ENCODE measurements at places on chromosomes 2 and 18.
A peak's percentile ranks its signal among the peaks of the same experiment; 100 is the strongest.

- no peak for DNase-seq
These were observed 165.3 kb upstream of the TWIST2 start for GRCh38 chr2:238682536-238682935.

GRCh38 chr2:26456440-26457250, 21.3 kb downstream of the OTOF start:
- DNase-seq = no peak

GRCh38 chr2:46564350-46564749, 85.0 kb downstream of the TMEM247 start:
- no peak for DNase-seq

DNA sequence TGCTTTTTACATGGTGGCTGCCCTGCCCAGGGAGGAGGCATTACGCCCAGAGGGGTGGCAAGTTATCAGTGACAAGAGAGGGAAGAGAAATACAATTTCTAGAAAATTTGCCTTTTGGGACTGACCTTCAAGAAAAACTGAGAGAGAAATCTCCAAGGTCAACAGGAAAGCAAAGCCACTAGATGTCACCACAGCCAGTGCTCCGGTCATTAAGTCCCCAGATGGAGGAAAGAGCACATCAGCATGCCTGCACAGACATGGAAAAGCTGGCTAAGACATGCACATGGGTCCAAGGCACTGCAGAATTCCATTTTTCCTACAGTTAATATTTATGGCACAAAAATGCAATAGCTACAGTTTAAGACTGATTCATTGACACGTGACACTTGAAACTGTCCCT, 21.0 kb downstream of the FHL2 start:
- no peak for DNase-seq

GRCh38 chr18:27447930-27448329, 262.8 kb upstream of the CHST9 start:
- DNase-seq = no peak

- no peak for DNase-seq
These were observed 373.8 kb downstream of the ZEB2 start for GRCh38 chr2:144146076-144146475.

- DNase-seq = no peak
These were observed 8.0 kb upstream of the SESTD1 start for GRCh38 chr2:179272406-179273192.

GRCh38 chr2:189492451-189492850, 51.2 kb downstream of the WDR75 start:
- no peak for DNase-seq

- DNase-seq = no peak
These were observed 100.8 kb downstream of the COLEC12 start for GRCh38 chr18:399631-400135.

- DNase-seq = no peak
These were observed 541.2 kb upstream of the POU3F3 start for GRCh38 chr2:104312684-104313083.

DNA sequence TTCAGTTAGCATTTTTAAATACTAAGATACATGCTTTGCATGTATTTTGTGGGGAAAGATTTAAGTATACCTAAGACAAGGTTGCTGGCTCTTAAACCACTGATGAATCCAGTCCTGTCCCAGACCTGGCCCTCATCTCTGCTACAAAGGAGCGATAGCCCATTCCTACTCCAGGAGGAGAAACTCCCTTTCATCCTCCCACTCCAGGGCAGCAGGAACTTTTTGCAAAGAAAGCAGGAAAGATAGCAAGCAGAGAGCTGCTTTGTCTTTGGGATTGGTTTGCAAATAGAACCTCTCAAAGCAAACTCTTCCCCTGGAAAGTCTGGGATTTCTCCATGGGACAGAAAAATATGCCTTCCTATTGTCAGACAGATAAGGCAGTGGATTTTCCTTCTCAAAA, 43.6 kb upstream of the COPS8 start:
- DNase-seq = no peak

- no peak for DNase-seq
These were observed 413.8 kb downstream of the RAD51AP2 start for GRCh38 chr2:17104454-17104853.

DNA sequence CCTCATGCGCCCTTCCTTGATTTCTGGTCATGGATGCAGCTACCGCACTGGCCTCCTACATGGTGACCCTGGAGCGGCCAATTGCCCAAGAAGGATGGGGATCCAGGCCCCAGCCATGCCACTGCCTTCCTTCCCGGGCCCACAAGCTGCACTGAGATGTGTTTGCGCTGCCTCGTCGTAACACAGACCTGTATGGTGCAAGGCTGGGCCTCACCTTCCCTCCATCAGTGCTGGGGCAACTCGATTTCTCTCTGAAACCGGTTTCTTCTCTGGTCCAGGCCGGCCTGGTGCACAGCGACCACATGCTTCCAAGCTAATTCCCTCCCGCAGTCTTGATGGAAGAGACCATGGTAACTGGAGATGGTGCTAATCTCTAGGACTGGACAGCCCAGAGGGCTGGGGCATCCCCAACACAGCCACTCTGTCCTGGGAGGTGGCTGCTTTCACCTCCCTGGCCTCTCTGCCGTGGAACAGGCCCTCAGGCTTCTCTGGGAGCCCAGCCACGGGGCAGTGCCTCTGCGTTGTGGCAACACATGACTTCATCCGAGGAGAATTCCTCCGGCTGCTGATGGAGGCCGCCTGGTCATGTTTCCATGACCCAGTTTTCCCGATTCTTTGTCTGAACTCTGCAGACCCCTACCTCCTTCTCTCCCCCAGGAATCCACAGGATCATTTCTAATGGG, 184.2 kb downstream of the GLI2 start:
- DNase-seq = no peak

- DNase-seq = no peak
These were observed 1377.1 kb upstream of the PIK3C3 start for GRCh38 chr18:40577981-40578365.

- no peak for DNase-seq
These were observed 185.8 kb downstream of the PDE11A start for GRCh38 chr2:177886824-177887223.

DNA sequence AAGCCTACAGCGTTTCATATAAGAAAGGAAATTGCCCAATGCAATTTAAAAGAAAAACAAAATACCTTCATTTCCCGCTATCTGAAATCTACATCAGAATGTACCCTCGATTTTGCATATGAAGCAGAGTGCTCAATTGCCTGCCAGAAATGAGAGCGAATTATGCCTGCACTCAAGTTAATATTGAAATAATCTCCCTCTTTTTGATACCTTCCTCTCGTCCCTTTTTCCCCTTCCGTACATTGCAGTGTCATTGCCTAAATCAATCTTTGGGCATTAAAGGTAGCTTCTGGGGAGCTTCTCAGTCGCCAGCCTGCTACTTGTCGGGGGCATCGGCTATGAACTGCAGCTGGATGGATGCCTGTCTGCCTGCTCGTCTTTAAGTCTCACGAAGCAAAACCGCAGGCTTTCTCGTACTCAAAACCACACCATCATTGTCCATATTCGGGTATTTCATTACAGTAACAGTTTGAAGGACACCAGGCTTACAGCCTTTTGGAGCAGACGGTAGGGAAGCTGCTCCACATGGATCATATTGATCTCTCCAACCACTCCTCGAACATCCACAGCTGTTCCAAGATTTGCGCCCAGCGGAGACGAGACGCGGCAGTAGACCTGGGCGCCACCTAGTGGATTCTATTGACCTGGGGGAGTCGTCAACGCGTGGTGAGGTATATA, 64.0 kb upstream of the HNRNPA3 start:
- DNase-seq = peak; percentile 84

GRCh38 chr2:216535454-216535995, 36.9 kb downstream of the RPL37A start:
- peak; percentile 30 for DNase-seq

DNA sequence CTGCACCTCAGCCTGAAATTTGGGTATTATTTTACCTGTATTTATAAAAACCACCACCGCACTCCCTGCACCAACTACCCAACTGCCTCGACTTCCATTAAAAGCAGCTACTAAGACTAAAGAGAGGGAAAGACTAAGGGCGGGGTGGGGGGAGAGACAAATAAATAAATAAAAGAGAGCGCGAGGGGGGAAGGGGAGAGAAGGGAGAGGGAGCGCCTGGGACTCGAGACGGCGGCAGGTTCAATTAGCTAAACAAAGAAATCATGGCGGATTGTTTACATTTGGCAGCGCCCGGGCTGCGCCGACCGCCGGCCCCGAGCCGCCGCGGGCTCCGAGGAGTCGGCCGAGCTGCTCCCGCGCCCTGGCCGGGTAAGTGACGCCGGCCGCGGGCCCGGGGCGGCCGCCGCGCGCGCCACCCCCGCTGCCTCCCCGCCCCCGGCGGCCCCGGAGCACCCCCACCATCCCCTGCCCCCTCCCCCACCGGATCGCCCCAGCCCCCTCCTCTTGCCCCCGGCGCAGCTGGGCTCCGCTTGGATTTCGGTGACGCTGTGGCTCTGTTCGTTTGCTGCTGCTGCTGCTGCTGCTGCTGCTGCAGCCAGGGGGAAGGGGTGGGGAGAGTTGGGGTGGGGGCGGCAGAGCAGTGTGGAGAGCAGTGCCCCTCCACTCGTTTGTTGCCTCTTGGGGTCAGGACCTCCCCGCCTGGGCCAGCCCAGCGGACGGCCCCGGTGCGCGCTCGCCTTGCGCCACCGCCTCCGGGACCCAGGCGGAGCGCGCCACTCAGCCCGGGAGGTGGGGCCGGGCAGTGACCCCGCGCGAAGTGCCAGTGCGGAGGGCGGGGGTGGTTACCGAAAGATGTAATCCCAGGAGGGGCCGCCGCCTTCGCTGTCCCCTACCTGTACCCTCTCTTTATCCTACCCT, 187.2 kb upstream of the FANCL start:
- no peak for DNase-seq

- DNase-seq = no peak
These were observed 4.1 kb downstream of the RAPGEF4 start for GRCh38 chr2:172739661-172740266.

GRCh38 chr18:47983946-47984345, 53.5 kb upstream of the SMAD2 start:
- DNase-seq = no peak

DNA sequence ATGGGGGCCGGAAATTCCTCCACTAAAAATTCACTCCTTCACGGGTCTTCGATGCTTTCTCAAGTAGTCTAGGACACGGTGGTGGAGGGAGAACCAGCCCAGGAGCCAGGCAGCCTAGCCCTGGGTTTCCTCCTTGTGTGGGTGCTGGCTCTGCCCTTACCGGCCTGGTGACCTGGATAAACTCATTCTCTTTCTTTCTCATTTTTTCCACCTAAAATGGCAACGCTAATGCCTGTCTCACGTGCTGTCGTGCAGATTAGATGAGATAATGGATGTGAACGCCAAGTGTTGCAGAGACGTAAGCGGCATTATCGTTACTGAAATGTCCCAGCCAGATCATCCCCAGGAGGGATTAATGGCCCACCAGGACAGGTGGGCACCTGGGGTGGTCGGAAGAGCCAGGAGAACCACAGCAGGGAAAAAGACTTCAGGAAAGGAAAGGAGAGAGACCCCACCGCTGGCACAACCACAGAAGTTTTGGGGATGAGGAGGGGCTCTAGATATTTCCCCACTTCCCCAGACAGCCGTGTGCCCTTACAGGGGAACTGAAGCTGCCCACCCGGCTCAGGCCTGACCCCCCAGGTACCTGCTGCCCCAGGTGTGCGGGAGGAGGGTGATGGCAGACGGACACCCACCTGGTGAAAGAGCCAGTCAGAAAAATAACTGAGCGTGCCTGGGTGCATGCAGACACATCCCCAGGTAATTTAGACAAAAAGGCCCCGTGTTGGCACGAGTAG, 100.8 kb upstream of the ASAP2 start:
- no peak for DNase-seq

DNA sequence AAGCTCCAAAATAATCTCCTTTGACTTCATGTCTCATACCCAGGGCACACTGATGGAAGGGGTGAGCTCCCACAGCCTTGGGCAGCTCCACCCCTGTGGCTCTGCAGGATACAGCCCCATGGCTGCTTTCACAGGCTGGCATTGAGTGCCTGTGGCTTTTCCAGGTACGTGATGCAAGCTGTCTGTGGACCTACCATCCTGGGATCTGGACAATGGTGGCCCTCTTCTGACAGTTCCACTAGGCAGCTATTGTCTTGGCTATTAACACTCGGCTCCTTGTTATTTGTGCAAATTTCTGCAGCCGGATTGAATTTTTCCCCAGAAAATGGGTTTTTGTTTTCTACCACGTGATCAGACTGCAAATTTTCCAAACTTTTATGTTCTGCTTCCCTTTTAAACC, 634.2 kb downstream of the TSN start:
- DNase-seq = no peak

DNA sequence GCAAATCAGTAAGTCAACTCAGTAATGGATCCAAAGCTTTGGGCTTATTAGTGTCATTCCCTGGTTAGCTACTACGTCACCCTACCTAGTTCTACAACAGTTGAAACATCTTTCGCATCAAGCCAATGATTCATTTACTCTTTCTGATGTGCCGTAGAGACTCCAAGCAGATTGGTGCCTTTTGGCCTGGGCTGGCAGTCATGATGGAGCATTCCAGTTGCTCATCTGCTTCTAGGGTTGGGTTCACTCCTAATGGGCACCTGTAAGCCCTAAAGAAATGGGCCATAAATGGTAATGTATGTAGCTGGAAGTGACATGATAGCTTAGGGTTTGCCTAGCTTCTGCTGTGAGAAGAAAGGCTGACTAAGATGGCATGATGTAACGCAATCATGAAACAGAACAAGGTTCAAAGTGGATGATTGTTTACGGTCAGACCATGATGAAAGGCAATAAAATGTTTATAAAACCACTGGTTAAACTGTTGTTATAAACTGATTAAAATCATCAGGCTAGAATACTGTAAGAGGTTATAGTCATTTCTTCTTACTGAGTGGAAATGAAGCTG, 20.4 kb upstream of the CCL20 start:
- peak; percentile 37 for DNase-seq

GRCh38 chr2:6073191-6074088, 381.3 kb downstream of the SOX11 start:
- DNase-seq = no peak
